ENCODE measurements at places on chromosomes 6 and 20.

DNA sequence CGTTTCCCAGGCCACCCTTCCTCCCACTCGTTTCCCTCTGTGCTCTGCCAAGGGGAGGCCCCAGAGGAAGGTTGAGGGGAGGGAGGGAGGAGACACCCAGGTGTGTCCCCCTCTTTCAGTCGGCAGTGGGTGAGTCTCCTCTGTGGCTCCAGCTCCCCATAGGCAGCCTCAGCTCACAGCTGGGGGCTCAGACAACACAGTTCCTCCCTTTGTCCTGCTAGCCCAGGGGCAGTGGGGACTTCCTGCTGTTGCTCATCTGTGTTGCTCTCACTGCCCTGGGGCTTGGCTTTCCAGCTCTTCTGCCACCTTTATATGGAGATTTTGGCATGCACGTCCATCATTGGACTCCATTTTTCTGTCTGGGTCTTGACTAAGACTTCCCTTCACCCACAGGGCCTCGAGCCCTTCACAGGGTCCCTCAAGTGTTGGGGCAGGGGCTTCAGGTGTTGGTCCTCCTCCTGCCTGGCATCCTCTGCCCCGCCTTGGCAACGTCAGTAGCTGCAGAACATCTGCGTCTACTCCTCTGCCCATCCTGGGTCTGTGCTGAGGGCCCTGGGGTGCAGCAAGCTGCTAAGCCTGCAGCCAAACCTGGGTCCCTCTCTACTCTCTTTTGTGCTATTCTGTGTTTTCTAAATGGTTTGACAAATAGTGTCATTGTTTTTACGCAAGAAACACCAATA lies 190.6 kb upstream of the PMEPA1 start:
- DNase-seq = no peak

GRCh38 chr6:163806755-163807499 lies 392.4 kb downstream of the QKI start:
- no peak for DNase-seq

DNA sequence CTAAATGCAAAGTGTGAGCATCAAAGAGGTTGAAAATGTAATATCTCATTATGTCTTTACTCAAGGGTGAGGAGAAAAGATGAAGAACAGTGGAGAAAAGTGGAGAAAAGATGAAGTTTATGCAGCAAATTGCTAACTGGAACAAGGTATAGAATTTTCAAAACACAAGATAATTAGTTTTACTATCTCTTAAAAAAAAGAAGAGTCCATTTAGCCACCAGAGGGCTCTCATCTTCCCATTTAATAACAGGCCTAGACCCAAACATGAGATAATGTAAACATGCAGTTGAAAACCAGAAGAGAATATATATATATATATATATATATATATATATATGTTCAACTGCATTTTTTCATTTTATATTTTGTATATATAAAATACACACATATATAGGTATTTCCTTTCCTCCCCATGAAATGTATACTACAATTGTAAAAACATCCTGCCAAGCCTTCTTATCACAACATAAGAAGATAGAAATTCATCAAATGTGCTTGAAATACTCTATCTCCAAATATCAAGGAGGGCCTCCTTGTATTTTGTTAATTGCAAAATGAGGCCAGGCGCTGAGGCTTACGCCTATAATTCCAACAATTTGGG lies 78.4 kb downstream of the ADTRP start:
- DNase-seq = no peak

DNA sequence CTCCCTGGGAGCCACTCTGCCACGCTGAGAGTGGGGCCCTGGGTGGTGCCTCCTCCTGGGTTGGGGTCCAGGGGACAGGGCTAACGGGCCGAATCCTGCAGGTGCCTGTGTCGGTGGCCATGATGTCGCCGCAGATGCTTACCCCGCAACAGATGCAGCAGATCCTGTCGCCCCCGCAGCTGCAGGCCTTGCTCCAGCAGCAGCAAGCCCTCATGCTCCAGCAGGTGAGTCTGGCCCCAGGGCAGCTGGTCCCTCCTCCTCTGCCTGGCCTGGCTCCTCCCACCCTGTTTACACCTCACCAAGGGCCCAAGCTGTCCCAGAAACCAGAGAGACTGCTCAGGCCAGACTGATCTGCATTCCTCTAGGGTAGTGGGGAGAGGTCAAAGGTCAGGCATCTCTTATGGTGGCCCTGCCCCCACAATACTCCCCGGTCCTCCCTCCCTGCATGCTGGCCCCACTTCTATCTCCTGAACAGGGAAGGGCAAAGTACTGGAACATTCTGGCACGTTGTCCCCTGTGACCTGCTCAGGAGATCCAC lies 38.6 kb downstream of the FOXP4 start:
- no peak for DNase-seq

- no peak for DNase-seq
These were observed 137.3 kb downstream of the FOXC1 start for GRCh38 chr6:1747003-1747402.

GRCh38 chr6:17987697-17988421 lies 424 bp upstream of the KIF13A start:
- peak; percentile 51 for DNase-seq

- no peak for DNase-seq
These were observed 78.1 kb downstream of the GRM4 start for GRCh38 chr6:34067814-34068213.

- no peak for DNase-seq
These were observed 51.0 kb downstream of the ANKS1A start for GRCh38 chr6:34940030-34940434.

DNA sequence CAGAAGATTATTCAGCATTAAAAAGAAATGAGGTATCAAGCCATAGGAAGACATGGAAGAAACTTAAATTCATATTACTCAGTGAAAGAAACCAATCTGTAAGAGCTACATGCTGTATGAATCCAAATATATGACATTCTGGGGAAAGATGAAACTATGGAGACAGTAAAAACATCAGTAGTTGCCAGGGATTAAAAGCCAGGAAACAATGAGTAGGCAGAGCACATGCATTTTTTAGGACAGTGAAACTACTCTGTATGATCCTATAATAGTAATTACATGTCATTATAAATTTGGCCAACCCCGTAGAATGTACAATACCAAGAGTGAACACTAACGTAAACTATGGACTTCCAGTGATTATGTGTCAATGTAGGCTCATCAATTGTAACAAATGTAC lies 92.8 kb upstream of the RNF217 start:
- no peak for DNase-seq

DNA sequence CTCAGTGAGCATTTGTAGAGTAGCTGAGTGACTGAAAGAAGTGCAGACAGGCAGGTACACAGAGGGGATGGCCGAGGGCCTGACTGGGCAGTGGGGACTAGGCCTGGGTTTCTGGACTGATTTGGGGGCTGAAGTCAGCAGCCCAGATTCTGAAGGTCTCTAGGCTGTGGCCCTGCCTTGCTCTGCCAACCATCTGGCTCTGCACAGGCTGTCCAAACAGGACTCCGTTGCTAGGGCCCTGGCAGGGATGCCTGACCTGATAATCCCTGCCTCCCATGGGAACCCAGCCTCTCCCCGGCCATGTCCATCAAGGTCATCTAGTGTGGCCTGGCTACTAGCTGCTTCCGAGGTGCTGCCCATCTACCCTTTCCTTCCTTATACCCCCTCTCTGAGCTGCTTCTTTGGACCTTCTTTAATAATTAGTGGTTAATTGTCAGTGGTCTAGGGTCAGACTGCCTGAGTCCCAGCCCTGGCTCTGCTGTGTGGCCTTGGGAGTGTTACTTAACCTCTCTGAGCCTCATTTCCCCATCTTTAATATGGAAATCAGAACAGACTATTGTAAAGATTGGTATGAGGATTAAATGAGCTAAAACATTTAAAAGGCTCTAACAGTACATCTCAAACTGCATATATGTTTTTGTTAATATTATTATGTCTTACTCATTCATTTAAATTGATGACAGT lies 137.9 kb downstream of the VEGFA start:
- DNase-seq = no peak

DNA sequence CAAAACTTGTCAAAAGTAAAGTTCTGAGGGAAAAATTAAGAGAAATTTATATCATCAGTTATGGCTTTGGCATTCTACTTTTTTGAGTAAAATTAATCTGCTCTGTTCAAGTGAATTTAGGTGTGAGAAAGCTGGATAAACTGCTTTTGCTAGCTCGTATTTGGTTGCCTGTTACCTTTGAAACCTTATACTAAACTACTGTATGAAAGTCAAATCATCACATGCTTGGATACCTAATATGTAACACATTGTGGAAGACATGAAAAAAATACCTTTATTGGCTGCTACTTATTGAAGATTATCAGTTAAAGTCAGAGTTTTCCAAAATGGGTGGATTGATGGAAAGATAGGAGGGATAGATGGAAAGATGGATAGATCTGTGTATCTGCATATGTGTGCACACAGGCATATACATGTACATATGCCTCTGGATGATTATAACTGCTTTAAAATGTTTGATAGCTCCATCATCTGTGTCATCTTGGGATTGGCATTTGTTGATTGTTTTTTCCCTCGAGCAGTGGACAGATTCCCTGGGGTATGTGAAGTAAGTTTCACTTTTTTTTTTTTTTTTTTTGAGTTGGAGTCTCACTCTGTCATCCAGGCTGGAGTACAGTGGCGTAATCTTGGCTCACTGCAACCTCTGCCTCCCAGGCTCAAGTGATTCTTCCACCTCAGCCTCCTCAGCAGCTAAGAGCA lies 24.3 kb downstream of the SCAF8 start:
- DNase-seq = no peak

GRCh38 chr20:40814631-40814960 lies 125.6 kb upstream of the MAFB start:
- DNase-seq = no peak

- DNase-seq = no peak
These were observed 2.9 kb upstream of the HIVEP2 start for GRCh38 chr6:142947714-142948480.

GRCh38 chr6:54992789-54993188 lies 146.2 kb downstream of the FAM83B start:
- DNase-seq = no peak

- DNase-seq = no peak
These were observed 12.8 kb downstream of the STK4 start for GRCh38 chr20:44979090-44979621.

DNA sequence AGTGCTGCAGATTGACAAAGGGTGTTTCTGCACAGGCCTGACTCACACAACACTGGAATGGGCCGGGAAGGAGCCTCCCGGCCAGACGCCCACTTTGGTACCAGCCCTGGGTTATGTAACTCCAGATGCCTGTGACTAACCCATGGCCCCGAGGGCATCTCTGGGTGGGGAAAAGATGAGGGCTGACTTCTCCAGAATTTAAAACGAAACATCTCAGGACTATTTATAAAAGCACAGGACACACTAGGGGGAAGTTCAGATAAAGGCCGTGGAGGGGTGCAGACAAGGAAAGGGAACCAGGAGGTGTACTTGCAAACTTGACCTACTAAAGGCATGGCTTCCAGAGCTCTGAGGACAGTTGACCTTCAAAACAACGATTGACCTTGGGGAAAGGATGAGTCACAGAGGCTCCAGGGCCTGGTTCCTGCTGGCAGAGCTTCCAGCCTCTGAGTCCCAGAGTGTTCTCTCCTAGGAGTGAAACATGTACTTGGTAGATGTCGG lies 196.9 kb downstream of the NFATC2 start:
- peak; percentile 94 for DNase-seq

Measured in T1000 (cell line).